Stimulated activated CD4-positive, alpha-beta T cell treated with anti-CD3 and anti-CD28 coated beads, Interleukin-4, amount 100 ng/mL, for 48 hours (primary cell): ENCODE measurements at places on chromosomes 13 and 19.

DNA sequence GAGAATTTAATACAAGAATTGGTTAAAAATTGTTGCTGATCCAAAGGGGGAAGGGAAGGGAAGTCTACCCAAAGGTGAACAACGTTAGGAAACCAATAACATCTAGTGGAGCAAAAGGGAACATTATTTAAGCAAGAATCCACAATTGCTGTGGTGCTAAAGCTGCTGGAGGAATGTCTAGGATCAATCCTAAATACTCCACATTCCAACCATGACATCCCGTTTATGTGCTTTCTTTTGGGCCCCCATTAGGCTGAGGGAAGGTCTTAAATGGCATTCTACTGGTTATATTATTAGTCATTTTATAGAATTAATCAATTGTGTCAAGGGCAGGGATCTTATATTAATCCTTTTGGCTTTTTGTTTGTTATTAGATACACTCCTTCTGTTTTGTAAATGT, 39.9 kb upstream of the VWA8 start:
- no peak for DNase-seq

GRCh38 chr19:45508417-45508860, 1.2 kb downstream of the VASP start:
- DNase-seq: no peak

- no peak for DNase-seq
Measured at GRCh38 chr13:98206946-98207345, 29.9 kb upstream of the RNF113B start.

DNA sequence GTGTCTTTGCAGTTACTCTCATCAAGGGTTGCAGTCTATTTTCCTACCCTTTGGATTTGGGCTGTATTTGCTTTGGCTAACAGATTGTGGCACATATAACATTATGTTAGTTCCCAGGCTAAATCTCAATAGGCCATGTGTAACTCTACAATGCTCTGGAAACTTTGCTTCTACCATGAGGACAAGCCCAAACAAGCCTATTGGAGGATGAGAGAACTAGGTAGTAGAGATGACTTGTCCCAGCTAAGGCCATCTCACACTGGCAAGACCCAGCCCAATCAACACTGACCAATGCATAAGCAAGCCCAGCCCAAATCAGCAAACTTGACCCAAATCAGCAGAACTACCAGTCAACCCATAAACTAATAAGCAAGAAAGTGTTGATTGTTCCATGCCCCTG, 311.8 kb downstream of the NDFIP2 start:
- no peak for DNase-seq

- DNase-seq: no peak
Measured at GRCh38 chr19:49585023-49585422, 3.9 kb downstream of the PRRG2 start.

GRCh38 chr13:23159205-23159759, 21.5 kb upstream of the SGCG start:
- peak; percentile 21 for DNase-seq

- no peak for DNase-seq
Measured at GRCh38 chr13:69793783-69794453, 313.7 kb upstream of the ATXN8OS start.

DNA sequence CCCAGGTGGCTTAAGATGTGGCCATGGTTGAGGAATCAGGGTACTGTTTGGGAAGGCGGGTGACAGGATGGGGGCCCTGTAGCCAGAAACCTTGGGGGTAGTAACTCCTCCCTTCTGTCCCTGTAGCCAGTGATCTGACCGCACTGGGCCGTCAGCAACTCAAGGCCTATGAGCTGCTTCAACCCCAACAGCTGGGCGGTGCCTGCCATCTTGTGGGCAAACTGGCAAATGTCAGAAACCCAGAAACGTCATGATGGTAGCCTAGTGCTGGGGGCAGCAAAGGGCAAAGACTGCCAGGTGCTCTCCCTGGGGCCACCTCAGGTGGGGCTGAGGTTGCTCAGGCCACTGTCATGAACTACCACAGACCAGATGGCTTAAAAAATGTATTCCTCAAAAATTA, 3.5 kb downstream of the COPE start:
- DNase-seq: no peak

- DNase-seq: no peak
Measured at GRCh38 chr13:22311734-22312404, 641.0 kb downstream of the FGF9 start.

- no peak for DNase-seq
Measured at GRCh38 chr13:93621966-93622365, 395.4 kb downstream of the GPC6 start.

- DNase-seq: no peak
Measured at GRCh38 chr19:8343483-8343844, 402 bp upstream of the KANK3 start.

DNA sequence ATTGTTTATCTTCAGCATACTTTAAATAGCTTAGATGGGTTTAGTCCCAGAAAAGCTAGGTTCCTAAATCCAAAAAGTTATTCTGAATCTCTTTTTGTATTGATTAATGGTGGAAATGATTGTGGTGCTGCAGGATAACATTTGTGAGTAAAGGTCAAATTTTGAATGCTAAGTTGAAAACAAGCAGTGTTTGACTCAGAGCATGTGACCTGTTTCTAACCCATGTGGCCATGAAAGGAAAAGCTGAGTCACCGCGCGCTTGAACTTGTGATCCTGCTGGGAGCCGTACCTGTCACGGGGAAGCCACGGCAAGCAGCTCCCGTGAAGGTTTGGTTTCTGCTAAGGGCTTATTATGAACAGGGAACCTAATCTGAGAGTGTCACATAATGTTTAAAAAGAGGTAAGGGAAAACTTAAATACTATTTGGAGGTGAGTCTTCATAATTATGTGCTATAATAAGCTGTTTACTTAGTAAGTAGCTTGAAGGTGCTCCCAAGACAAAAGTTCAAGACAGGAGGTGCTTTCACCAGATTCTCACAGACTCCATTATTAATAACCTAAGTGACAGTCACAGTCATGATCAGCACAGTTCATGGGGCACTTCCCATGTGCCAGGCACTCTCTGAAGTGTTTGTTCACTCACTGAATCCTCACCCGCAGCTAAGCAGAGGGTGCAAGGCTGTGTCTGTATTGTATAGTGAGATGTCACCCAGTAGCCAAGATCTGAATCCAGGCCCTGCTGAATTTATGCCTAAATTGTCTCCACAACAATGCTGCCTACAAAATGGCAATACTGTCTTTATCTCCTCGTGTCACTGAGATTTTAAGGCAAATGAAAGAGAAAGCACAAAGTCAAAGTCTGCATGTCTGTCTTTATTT, 286.5 kb downstream of the MYO16 start:
- peak; percentile 81 for DNase-seq

DNA sequence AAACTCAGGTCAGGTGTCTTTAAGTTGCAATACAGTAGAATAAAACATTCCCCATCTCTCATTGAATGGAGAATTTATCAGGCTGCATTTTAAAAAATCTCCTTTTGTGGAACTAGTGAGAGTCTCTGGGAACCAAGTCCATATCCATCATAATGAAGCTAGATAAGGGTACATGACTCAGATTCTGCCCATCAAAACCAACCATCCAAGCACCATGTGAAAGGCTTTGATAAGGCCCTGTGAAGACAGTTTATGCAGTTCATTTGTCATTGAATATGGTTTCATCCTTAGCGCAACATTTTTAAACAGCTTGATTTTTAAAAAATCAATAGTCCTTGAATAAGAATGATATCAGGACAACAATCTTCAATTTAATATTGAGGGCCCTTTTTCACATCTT, 56.3 kb upstream of the DIAPH3 start:
- DNase-seq: no peak

DNA sequence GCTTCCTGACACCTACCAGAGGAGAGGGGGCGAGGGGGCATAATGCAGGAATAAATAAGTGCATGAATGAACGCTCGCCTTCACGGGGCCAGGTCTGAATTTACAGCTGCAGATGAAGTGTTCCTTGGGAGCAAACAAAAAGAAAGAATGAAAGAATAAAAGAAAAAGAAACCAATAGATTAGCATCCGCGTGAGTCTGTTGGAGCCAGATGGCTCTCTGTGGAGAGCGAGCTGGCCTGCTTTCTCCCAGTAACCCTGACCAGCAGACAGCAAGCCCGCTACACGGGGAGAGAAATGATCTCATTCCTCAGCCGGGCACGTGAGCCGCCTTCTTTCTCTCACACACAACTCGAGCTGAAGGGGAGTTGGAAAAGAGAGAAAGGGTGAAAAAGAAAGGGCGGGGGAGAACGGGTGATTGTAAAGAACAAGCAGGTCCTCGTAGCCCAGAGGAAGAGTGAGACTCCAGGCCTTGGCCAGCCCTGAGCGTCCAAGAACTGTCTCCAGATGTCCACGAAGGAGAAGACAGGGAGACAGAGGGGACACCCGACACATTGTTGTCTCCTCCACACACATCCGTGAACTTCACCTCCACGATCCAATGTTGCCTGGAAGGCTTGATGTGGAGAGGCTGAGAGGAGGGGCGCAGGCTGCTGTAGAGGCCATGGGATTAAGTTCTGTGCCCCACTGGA, 81.4 kb downstream of the RNASEH2B start:
- no peak for DNase-seq

DNA sequence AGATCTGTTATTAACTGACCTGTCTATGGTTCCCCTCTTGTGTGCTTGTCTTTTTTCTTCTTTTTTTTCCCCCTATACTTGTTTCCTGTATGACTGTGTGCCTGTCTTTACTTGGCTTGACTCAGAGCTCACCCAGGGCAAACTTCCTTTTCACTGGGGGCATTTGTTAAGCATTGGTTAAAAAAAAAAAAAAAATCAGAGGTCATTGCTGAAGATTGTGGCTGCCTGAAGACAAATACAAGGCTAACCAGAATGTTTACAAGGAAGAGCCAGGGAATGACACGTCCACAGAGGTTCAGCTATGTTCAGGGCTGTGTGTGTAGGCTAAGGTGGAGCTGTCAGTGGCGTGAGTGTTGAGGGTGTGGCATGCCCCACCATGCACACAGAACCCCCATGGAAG, 47.1 kb downstream of the LNX2 start:
- no peak for DNase-seq

- DNase-seq: no peak
Measured at GRCh38 chr19:16619457-16619856, 8.5 kb downstream of the MED26 start.

GRCh38 chr19:54606891-54607784, 13.7 kb downstream of the LILRA1 start:
- no peak for DNase-seq

- DNase-seq: no peak
Measured at GRCh38 chr19:12772323-12772722, 3.0 kb downstream of the HOOK2 start.

GRCh38 chr13:64371045-64371444, 2859.1 kb downstream of the PCDH9 start:
- DNase-seq: no peak

- DNase-seq: no peak
Measured at GRCh38 chr13:38366954-38367645, 17.4 kb downstream of the UFM1 start.

DNA sequence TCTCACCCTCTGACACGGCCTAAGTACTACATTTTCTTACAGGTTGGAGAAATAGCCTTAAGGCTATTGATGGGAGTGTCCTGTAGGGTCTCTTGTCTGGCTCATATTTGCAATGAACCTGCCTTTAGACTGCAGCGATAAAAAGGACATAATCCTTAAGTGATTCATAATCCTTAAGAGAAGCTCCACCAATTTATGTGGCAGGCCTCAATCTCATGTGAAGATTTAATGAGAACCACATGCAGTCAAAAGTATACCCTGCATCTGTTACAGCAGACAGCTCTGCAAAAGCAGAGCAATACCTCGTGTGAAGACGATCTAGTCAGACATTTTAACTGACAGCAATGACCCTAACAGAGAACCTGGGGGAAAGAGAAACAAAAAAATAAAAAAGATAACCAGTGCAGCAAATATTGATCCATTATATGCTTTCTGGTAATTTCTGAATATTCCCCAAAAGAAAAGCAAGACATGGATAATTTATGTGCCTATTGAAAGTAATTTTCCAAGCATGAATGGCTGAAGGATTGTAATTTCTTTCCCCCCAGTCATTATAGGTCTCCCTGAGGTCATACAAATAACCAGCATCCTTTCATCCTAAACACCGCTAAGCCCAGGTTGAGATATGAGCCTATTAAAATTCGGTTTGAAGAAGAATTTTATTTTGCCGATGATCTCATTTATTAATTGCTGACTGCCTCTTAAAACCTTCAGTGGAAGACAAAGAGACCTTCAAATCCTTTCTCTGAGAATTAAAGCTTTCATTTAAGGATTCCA, 321.8 kb upstream of the NBEA start:
- no peak for DNase-seq

GRCh38 chr13:93690139-93690538, 463.5 kb downstream of the GPC6 start:
- DNase-seq: no peak

DNA sequence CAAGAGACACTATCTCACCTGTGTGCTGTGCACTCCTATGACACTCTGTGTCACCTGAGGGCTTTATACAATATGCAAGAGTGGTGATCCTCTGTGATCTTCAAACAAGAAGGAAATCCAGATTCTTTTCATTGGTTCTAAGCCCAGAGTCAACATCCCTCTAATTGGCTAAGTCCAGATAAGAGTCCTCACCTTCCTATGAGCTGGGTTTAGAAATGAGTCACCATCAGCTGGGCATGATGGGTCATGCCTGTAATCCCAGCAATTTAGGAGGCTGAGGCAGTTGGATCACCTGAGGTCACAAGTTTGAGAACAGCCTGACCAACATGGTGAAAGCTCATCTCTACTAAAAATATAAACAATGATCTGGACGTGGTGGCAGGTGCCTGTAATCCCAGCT, 144.4 kb downstream of the ZNF675 start:
- no peak for DNase-seq

DNA sequence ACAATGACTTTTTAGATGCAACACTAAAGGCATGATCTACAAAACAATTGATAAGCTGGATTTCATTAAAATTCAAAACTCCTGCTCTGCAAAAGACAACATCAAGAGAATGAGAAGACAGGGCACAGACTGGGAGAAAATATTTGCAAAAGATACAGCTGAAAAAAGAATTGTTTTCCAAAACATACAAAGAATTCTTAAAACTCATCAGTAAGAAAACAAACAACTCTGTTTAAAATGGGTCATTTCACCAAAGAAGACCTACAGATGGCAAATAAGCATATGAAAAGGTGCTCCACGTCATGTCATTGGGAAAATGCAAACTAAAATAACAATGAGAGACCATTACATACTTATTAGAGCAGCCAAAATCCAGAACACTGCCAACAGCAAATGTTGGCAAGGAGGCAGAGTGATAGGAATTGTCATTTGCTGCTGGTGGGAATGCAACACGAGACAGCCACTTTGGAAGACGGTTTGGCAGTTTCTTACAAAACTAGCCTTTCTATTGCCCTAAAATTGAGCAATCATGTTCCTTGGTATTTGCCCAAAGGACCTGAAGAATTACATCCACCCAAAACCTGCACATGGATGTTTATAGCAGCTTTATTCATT, 39.2 kb downstream of the FLT1 start:
- DNase-seq: no peak

DNA sequence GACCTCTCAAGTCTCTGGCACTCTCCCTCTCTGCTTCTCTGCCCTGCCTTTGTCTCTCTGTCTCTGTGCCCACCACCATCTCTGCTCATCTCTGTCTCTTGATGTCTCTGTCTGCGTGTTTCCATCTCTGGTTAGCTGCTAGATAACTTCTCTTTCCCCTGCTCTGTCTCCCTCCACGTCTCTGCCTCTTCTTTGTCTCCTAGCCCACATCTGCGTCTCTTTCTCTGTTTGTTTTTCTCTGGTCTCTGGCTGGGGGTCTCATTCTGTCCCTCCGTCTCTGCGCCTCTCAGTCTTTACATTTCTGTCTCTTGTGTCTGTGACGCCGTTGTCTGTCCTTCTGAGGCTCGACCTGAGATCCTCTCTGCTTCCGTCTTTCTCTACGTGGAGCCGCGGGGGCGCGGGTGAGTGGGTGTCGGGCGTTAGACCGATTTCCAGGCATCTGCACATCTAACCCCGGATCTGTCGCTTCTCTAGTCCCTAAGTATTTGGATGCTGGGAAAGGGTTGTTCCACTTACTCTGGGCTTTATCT, 386 bp downstream of the GIPR start:
- no peak for DNase-seq
